ENCODE measurements at places on chromosomes 7 and 10. TPM values are rescaled to one million over a fixed set of nuclear protein-coding genes. Genes with fewer than 3 reads are reported as not detected.

DNA sequence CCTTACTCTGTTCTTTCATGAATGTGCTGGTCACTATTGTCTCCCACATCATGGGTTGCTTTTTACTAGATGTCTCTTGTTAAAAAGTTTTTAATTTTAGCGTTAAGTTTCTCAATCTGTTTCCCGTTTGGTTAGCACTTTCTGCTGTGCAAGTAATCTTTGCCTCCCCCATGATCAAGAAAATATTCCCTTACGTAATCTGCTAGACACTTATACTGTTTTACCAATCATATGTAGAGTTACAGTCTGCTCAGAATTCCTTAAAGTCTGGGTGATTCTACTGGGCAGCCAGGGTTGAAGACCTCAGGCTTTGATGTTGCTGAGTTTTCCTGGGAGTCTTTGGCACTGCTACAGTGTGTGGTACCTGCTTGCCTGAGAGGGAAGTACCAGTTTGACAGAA, 38.2 kb upstream of the RPA3 start:
- DNase-seq, result no peak

GRCh38 chr7:116561697-116562483, 37.1 kb downstream of the CAV1 start:
- no peak for DNase-seq

DNA sequence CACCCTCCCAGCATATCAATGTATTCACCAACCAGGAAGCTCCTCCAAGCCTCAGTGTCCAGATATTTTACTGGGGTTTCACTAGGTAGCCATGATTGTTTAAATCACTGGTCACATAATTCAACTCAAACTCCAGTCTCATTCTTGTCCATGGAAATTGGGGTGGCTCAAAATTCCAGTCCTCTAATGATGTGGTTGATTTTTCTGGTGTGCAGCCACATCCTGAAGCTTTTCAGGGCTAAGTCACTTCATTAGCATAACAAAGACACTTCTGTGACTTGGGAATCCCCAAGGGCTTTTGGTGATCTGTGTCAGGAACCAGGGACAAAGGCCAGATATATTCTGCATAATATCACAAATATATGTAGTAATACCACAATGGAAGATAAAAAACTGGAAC, 786.9 kb upstream of the IGFBP3 start:
- no peak for DNase-seq

GRCh38 chr10:49220679-49221078, 32.5 kb upstream of the TMEM273 start:
- no peak for DNase-seq

DNA sequence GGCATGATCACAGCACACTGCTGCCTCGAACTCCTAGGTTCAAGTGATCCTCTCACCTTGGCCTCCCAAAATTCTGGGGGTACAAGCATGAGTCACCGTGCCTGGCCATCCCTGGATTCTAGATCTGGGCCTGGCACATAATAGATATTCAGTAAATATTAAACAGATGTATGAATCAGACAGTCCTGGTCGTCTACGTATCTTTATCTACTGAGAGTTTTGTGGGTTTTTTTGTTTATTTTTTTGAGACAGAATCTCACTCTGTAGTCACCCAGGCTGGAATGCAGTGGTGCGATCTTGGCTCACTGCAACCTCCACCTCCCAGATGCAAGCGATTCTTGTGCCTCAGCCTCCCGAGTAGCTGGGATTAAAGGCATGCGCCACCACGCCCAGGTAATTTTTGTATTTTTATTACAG, 24.3 kb upstream of the ITGB1 start:
- DNase-seq, result no peak

DNA sequence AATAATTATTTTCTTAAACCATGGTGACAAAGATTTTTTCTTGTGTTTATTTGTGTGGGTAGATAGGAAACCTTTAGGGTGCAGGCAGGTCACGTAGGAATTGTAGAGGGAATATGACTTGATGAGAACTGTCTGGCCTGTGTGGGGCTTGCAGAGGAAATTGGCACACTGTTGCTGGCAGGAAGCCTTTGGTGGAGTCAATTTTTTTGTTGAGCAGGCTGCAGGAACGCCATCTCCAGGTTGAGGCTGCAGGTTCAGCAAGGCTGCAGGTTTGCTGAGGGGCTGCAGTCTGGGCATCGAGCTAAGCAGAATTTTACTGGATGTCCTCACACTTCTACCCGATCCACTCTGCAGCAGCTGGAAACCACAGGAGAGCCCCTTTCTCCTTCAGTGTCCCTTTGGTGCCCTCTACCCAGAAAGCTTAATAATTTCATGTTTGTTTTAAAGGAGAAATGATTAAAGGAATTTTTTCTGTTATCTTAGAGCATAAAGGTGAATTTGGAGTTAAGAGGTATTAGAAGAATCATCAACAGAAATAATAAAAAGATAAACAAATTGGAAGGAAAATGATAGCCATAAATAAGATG, 37.0 kb downstream of the TBC1D12 start:
- no peak for DNase-seq

The DRGX gene
- total RNA-seq, result not detected

Data from tongue (tissue), 3 donors.